Umbilical cord (tissue), 2 donors: ENCODE measurements at places on chromosomes 5 and 9. TPM values are rescaled to one million over a fixed set of nuclear protein-coding genes. Genes with fewer than 3 reads are reported as not detected.

GRCh38 chr9:130195638-130196037 lies 23.4 kb downstream of the NCS1 start:
- DNase-seq, result no peak

- DNase-seq, result peak; percentile 93
These were observed 9.1 kb upstream of the URM1 start for GRCh38 chr9:128361986-128362646.

DNA sequence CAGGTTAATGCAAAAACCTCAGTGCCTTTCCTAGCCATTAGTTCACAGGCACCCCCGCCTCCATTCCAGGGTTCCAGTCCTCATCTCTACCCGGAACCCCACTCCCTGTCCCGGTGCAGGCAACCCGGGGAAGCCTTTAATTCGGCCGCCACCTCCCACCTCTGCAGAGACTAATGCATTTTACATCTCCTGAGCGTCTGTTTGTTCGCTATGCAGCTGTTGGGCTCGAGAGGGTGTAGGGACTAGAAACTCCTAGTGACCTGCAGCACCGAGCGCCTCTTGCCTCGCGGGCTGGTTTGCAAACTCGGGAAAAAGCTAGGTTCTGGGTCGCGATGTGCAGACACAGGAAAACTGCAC lies 3.6 kb downstream of the GDNF start:
- peak; percentile 12 for DNase-seq

DNA sequence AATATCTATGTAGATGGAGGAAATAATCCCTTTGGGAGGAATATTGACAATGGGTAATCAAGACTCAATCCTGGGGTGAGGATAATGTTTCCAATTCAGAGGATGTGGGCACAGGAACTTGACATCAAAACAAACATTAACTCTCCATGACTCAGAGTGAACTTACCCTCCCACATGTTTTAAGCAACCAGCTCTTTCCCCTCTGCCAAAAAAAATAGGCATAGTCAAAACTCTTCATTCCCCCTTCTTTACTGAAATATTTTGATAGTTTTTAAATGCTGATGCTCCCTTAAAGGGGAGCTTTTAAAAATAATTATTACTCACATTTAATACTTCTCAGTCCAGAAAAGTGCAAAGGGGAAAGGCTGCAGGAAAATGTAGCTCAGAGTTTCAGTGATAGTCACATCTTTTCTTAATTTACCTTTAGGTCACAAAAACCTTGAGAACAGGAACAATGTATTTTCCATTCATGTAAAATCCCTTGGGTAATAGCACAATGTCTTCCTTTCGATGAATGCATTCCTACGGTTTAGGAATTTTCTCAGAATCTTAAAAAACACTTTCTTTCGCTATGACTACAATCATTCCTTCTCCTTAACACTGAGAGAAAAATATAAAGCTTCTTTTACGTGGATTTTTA lies 298.4 kb upstream of the GRAMD2B start:
- DNase-seq, result no peak

DNA sequence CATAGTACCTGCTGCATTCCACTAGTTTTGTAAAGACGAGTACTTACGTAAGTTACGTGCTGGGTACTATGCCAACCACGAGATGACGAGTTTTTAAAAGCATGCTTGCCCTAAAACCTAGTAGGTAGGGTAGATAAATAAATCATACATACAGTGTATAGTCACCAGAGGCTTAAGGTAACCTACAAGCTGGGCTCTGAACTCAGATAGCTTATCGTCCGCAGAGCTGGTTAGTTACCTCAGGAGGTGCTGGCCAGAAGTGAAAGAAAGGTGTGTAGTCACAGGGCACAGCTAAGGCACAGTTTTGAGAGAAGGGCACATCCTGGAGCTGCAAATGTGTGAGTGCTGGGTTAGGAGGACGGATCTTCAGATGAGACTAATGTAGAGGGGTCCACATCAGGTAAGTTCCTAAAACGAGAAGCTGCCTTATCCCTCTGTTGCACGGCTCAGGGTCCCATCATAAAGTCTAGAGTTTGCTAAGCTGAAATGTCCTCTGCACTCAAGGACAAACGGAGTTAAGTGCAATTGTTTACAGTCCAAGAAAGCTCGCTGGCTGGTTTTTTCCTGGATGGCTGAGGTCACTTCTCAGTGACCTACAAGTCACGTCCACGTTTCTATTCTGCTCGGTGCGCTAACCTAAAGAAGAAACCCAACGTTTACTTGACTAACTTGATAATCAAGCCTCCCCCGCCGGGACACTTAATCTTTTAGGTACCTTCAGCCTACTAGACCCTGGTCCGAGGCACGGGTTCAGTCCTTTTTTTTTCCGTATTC lies 1.1 kb upstream of the SNX24 start:
- peak; percentile 29 for DNase-seq

GRCh38 chr9:70108181-70108580 lies 64.5 kb downstream of the MAMDC2 start:
- no peak for DNase-seq

- no peak for DNase-seq
These were observed 198.1 kb downstream of the CSNK1G3 start for GRCh38 chr5:123710031-123710430.

GRCh38 chr9:1707291-1707690 lies 307.9 kb upstream of the SMARCA2 start:
- peak; percentile 20 for DNase-seq

DNA sequence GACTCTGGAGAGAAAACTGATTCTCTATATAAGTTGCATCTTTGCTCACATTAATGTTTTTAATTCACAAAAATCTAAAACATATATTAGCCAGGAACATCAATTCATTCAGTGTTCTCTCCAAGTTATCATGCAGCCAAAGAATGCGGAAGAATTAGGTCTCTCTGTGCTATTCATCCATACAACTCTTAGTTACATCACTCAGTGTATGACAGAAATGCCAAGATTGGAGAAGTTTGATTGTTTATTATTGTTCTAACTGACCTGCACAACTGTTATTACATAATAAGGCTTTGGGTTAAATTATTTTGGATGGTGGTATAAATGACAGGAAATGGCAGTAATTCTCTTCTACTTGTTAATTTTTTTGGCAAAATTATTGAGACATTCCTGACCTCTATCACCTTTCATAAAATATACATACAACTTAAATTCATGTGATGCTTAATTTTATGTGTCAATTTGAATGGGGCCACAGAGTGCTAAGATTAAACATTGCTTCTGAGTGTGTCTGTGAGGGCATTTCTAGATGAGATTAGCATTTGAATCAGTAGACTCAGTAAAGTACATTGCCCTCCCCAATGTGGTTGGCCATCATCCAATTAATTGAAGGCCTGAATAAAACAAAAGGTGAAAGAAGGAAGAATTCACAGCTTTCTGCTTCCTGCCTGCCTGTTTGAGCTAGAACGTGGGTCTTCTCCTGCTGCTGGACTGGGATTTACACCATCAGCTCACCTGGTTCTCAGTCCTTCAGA lies 70.2 kb downstream of the NR2F1-AS1 start:
- no peak for DNase-seq

Gene OCLN
- 12.5 TPM for total RNA-seq

Gene IFNB1
- total RNA-seq, result 5.8 TPM

Gene PAIP2
- total RNA-seq, result 80.4 TPM

Gene GOLM1
- 29.4 TPM for total RNA-seq
